EH (cell line): ENCODE measurements at places on chromosomes 11 and 22.

DNA sequence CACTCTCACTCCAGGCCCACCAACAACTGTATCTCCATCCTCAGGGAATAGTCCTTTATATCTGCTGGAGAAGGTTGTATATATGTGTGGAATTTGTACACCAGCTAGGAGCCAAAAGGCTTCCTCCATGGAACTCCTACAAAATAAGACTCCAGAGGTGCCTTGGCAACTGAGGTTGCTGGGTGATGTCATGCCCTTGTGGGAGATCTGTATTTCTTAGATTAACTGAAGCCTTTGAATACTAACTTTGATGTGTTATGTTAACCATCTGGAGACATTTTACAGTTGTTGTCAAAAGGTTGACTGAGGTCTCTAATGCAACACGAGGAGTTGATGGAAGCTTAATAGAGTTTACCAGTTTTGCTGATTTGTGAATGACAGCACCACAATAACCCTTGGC is 139.5 kb upstream of the TTC12 start:
- no peak for DNase-seq

DNA sequence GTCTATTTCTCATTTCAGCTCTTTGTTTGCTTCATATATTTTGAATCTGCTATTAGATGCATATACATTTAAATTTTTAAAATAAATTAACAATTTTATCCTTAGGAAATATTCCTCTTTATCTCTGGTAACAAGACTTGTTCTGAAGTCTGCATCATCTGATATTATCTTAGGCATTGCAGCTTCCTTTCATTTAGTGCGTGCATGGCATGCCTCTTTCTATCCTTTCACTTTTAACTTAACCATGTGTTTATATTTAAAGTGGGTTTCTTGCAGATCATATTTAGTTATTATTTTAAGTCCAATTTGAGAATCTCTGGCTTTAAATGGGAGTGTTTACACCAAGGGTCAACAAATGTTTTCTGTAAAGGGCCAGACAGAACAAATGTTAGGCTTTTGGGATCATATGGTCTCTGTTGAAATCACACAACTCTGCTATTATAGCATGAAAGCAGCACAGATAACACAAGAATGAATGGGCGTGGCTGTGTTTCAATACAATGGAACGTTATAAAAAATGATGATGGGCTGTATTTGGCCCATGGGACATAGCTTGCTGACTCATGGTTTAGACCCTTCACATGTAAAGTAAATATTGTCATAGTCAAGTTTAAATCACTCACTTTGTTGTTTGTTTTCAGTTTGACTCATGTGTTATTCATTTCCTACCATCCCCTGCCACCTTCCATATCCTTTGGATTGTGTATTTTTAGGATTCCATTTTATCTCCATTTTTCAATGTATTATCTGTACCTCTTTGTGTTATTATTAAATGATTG is 83.9 kb upstream of the SNX19 start:
- DNase-seq, result peak; percentile 96

GRCh38 chr22:27135031-27135981 is 477.9 kb downstream of the MIAT start:
- peak; percentile 82 for DNase-seq

DNA sequence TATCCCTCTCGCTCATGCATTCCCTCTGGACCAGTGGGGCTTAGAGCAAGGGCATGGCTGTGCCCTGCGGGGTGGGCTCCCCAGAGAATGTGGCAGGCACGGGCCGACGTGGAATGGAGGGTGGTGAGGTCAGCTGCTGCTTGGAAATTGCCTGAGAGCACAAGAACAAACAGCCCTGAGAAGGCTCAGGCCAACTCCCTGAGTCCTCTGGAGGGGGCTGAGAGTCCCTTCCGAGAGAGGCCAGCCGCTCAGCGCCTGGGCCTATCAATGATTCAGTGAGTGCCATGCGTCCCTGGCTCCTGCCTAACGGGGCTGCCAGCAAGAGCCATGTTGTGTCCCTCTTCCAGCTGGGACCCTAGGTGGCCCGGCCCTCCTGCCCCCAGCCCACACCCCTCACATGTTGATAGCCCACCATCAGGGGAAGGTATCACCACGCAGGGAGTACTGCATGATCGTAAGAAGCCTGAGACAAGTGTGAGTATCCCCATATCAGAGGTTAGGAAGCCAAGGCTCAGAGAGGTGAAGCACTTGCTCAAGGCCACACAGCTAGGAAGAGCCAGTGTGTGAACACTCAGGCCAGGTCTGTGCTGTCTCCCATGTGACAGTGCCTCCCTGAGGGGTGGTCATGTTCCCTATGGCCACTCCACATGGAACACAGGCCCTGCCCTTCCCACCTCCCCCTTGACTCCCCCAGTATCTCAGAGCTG is 55.8 kb downstream of the NECTIN1 start:
- no peak for DNase-seq

GRCh38 chr11:65654375-65655349 is 8.1 kb downstream of the RELA start:
- no peak for DNase-seq

DNA sequence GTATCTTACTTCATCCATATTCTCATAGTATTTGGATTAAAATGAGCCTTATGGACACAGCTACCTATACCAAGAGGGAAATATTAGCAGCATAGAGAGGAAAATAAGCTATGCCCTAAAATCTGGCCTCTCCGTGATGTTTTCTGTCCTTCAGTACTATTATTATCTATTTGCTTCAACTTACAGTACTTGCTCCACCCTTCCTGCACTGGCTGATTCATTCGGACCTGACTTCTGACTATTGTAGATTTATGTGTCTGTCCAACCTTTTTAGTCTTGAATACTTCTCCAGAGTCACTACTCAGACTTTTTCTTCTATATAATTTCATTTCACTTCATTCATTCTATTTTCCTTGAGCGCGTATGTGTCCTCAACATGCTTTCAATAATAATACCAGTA is 45.1 kb upstream of the SESN3 start:
- DNase-seq, result no peak

GRCh38 chr22:26663374-26663923 is 6.1 kb downstream of the MIAT start:
- DNase-seq, result no peak

DNA sequence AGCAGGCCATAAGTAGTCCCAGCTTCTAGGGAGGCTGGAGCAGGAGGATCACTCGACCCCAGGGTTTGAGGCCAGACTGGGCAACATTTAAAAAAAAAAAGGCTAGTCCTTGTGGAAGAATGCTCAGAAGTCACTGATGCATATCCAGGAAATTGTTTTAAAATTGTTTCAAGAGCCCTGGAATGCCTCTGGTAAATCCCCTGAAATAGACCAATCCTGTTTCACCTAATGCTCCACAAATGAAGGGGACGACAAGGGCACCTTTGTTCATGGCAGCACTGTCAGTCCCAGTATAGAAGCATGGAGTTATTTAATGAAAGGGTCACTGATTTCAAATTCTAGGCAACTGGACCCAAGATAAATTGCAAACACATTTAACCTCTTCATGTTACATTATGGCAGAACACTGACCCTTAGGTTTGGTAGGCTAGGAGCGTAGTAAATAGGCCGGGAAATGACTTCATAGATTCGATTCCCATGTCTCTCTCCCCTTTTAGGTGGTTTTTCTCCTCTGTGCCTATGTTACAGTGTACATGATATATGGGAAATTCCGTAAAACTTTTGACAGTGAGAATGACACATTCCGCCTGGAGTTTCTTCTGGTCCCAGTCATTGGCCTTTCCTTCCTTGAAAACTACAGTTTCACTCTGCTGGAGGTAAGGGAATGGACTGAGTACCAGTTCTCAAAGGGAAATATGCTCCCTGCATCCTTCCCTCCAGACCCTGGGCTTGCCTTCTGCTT is 11.4 kb downstream of the KDELR3 start:
- no peak for DNase-seq

GRCh38 chr11:129613071-129613470 is 202.6 kb upstream of the TMEM45B start:
- no peak for DNase-seq

GRCh38 chr11:65291613-65292012 is 23.1 kb upstream of the CDC42EP2 start:
- peak; percentile 87 for DNase-seq

DNA sequence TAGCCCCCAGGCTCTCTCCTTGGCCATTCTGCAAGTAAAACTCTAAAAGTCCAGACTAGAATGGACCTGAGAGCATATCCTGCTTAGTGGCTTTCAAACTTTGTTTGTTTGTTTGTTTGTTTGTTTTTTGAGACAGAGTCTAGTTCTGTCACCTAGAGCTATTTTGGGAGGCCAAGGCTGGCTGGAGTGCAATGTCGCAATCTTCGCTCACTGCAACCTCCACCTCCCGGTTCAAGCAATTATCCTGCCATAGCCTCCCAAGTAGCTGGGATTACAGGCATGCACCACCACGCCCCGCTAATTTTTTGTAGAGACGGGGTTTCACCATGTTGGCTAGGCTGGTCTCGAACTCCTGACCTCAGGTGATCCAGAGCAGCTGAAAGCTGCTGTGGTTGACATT is 28.9 kb downstream of the DAGLA start:
- DNase-seq, result no peak

DNA sequence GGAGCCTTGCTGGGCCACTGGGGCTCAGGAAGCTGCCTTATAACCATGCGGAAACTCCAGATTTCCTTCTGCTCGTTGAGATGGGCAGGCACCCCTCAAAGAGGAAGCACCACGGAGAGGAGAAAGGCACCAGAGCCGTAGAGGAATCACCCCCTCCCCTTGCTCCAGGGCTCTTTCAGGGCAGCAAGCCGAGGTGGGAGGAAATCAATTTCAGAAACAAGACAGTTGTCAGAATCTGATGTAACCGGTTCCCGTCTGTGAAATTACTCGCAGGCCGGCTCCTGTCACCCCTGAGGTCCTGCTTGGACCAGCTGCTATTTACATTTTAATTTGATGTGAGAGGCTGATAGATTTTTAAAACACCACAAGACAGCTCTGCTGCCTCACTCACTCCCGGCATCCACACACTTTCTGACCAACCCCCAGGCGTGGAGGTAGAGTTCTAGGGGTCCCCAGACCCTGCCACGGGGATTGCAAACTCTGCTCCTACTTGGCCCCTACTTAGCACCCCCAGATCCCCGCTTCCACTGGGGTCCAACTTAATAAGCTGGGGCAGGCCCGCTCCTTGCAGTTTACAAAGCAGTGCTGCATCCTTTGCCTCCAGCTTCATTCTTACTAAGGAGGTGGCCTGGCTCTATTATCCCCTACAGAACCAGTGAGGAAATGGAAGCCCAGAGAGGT is 162.5 kb downstream of the CEP164 start:
- no peak for DNase-seq

- peak; percentile 91 for DNase-seq
These were observed 3.9 kb downstream of the CDC45 start for GRCh38 chr22:19483481-19484244.

DNA sequence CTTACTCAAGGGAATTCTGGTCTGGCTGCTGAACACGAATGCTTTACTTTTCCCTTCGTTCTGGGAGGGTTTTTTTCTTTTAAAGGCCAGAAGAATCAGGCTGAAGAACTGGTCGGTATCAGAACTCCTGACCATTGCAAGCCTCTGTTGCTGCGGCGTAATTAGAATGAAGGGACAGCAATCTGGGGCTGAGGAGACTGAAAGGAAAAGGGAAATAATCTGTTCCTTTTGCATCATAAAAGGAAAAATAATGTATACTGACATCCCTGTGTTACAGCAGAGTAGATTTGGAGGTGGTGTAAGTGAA is 670 bp downstream of the SC5D start:
- DNase-seq, result no peak

DNA sequence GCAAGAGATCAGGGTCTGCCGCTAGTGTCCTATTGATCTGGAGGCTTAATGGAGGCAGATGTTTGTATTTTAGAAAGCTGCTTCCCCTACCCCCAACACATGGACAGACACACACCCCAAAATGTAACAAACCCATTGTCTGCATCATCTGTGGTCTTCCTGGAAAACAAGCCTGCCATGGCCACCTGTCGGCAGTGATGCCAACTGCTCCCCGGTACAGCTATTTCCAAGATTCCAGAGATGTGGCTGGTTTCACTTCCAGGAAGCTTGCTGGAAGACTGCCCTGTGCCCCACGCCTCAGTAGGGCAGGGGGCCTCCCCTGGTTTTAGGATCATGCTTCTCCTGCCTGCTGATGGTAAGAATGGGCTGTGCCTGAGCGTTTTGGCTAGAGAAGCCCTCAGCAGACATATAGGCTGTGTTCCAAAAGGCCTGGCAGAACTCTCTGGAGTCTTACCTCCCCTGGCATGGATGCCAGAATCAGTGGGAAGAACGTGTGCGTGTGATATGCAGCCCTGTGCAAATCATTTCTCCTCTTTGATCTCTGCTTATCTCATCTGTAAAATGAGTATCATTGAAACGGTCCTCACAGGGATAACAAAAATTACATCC is 108.6 kb downstream of the FBXO7 start:
- no peak for DNase-seq

GRCh38 chr11:78196661-78197091 is 8.0 kb downstream of the USP35 start:
- DNase-seq, result no peak

- peak; percentile 48 for DNase-seq
These were observed 583 bp downstream of the APLP2 start for GRCh38 chr11:130070109-130070845.

DNA sequence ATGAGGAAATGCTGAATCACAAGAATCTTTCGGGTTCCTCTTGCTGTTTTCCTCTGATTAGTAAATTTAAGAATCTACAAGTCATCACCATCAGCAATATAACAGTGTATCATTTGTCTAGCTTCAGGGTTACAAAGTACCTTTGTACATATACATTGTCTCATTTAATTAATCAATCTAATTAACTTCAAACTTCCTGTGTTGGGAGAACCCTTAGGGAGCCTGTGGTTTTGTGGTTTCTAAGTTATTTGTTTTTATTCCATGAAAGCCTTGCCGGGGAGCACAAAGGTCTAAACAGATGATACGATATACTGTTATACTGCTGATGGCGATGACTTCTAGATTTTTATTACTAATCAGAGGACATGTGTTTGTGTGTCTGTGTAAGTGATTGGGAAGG is 41.0 kb downstream of the TIMP3 start:
- DNase-seq, result peak; percentile 57

DNA sequence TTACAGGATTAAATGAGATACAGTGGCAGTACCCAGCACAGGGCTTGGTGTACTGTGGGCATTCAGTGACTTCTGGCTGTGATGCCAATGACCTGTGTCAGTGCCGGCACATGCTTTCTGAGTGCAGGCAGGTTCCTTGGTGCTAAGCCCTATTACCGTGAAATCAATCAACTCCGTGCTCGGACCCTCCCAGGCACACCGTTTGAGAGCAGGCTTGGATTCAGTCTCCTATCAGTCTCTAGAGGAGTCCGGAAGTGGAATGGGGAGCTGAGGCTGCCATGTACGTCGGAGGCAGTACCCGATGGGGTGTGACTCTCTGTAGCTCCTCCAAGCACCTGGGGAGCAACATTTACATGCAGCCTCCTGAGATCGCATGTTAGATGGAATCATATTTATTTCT is 42.6 kb downstream of the CACNG2 start:
- no peak for DNase-seq

DNA sequence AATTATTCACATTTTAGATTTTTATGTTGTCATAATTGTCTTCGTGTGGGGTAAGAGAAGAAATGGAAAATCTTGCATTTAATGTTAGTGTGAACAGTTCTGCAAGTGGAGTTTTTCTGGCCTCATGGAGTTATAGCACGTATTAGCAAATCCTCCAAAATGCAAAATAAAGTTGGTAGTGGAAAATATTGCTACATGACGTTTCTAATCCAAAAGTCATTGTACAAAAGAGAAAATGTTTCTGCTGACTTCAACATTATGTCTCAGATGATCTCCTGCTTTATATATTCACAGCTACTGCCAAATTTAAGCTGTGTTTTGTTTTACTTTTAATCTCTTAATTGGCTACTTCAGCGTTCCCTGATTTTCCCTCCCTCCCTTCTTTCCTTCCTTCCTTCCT is 1804.0 kb upstream of the RAG2 start:
- DNase-seq, result no peak
